ENCODE measurements at places on chromosomes 2 and 18. TPM values are rescaled to one million over a fixed set of nuclear protein-coding genes. Genes with fewer than 3 reads are reported as not detected.
A peak's percentile ranks its signal among the peaks of the same experiment; 100 is the strongest.

DNA sequence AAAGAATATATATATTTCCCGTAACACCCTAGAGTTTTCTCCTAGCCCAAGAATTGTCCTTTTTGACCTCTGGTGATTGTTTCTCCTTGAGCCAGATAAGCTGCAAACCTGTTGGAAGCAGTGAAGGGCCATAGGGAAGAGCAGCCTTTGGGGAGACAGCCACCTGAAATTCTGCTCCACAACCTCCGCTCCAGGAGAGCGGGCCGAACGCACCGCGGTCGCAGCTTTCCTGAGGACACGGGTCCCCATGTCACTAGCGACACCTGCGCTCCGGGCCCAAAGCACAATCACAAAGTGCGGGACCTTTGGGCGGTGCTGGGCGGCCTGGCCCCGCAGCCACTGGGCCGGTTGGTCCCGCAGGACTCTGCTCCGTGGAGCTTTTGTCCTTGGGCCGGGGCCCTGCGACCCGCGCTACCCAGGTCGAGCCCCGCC lies 557 bp upstream of the DSG2 start:
- DNase-seq, result no peak
- no peak overlapping the region for H3K4me3 ChIP-seq

DNA sequence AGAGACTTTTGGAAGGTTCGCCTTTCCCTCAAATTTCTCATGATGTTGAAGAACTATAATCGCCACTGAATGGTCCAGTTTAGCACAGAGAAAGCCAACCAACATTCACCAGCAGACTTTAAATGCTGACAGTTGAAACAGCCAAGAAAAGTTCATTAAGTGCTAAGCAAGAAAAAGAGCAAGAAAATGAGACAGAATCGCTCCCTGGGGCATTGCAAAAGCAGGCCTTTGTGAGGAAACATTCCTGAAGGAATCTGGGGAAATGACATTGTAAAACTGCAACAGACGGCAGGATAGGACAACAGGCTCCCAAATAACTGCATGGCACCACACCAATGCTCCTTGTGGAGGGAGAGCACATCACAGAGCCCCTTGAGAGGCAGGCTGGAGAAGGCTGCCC lies 269.3 kb upstream of the ID2 start:
- no peak overlapping the region for H3K4me3 ChIP-seq
- no peak overlapping the region for H3K27ac ChIP-seq
- no peaks in the 10 kb centered on the region for H3K36me3 ChIP-seq

- H3K36me3 ChIP-seq, result no peaks in the 10 kb centered on the region
- no peak overlapping the region for H3K27ac ChIP-seq
- no peak overlapping the region for H3K4me3 ChIP-seq
- no peaks in the 10 kb centered on the region for H3K4me1 ChIP-seq
- DNase-seq, result no peak
Measured at GRCh38 chr2:4803396-4803795, 888.8 kb upstream of the SOX11 start.

Gene SCTR
- total RNA-seq, result not detected

DNA sequence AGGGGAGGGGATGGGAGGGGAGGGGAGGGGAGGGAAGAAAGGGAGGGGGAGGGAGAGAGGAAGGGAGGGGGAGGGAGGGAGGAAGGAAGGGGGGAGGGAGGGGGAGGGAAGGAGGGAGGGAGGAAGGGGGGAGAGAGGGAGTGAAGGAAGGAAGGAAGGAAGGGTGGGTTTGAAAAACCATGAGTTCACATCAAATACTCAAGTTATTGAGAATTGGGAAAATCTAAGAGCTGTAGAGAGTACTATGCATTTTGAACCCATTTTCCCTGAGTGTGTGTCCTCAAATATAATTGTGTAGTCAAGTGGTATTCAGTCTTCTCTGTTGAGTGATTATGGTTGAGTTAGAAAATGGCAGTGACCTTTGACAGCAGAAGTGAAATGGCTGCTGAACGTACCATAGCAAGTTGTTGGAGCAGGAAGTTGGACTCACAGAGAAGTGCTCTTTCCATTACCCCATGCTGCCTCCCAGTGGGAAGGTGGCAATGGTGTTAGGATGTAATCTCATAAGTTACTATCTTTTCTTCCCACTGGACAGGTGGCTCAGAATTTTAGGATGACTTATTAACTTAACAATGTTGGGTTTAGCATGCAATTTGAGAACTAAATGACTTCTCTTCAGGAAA lies 214.6 kb downstream of the SETBP1 start:
- no peak overlapping the region for H3K4me3 ChIP-seq
- H3K4me1 ChIP-seq, result peaks cover 41% of the 10 kb centered on the region
- peak overlapping the region; percentile 53 for H3K27ac ChIP-seq
- peaks cover 14% of the 10 kb centered on the region for H3K36me3 ChIP-seq
- DNase-seq, result peak; percentile 73

GRCh38 chr2:202249521-202250253 lies 11.3 kb upstream of the SUMO1 start:
- peaks cover 7% of the 10 kb centered on the region for H3K4me1 ChIP-seq
- peaks cover 2% of the 10 kb centered on the region for H3K27me3 ChIP-seq
- no peak overlapping the region for H3K27ac ChIP-seq

GRCh38 chr2:129092956-129093355 lies 774.3 kb upstream of the HS6ST1 start:
- no peaks in the 10 kb centered on the region for H3K36me3 ChIP-seq
- no peak overlapping the region for H3K27ac ChIP-seq
- H3K4me1 ChIP-seq, result no peaks in the 10 kb centered on the region
- H3K27me3 ChIP-seq, result peaks cover 3% of the 10 kb centered on the region
- no peak for DNase-seq
- H3K4me3 ChIP-seq, result no peak overlapping the region

Gene THSD7B
- total RNA-seq, result not detected

GRCh38 chr2:75087736-75088135 lies 111.6 kb downstream of the TACR1 start:
- H3K4me3 ChIP-seq, result no peak overlapping the region
- no peaks in the 10 kb centered on the region for H3K4me1 ChIP-seq
- no peaks in the 10 kb centered on the region for H3K27me3 ChIP-seq

- H3K4me3 ChIP-seq, result no peak overlapping the region
- no peaks in the 10 kb centered on the region for H3K27me3 ChIP-seq
- no peaks in the 10 kb centered on the region for H3K4me1 ChIP-seq
- no peak overlapping the region for H3K27ac ChIP-seq
- no peaks in the 10 kb centered on the region for H3K36me3 ChIP-seq
Measured at GRCh38 chr2:1415501-1415900, 2.2 kb downstream of the TPO start.

Gene ZSWIM2
- total RNA-seq, result not detected

DNA sequence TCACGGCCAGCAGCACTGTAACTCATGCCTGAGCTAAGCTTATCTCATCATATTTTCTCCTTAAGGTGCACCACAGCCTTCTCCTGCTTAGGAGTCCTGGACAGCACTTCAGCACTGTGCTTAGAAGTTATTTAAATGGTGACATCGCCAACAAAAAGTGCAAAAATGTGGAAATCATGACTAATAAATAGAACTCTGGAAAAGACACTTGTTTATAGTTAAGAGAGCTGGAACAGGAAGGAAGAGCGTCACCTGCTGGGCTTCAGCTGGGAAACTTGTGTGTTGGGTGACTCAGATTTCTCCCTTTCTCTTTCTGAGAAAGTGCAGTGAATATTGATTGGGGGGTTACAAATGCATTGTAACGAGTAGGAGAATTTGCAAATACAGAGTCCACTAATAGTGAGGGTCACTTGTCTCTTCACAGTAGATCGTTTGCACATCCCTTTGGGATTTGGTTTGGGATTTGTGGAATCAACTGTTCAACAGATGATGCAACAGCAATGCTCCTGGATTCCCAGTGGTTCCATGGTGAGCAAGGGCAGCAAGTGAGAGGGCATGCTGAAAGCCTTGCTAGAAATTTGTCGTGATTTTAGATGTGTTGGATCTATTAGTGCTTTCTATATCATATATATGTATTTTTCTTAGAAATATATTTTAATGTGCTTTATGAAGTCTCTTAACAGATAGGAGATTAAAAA lies 84.2 kb downstream of the DOK6 start:
- H3K27me3 ChIP-seq, result no peaks in the 10 kb centered on the region
- H3K4me1 ChIP-seq, result no peaks in the 10 kb centered on the region
- H3K27ac ChIP-seq, result no peak overlapping the region
- H3K4me3 ChIP-seq, result no peak overlapping the region

DNA sequence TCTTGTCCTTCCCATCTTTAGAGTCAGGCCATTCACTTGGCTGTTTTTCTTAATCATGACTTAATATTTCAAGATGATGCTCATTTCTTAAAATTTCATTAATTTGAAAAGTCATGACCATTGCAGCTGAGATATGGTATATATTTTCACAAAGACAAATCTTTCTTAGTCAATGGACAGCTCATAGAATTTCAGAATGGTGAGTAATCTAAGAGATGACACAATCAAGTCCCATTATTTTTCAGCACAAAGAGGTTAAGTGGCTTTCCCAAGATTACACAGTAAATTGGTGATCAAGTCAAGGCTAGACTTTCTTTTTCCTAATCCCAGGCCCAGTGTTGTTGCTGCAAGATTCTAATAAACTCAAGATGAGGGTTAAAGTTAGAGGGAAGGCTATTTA lies 34.4 kb upstream of the NT5C1B start:
- no peak overlapping the region for H3K4me3 ChIP-seq
- H3K4me1 ChIP-seq, result no peaks in the 10 kb centered on the region
- no peaks in the 10 kb centered on the region for H3K36me3 ChIP-seq
- H3K27ac ChIP-seq, result no peak overlapping the region
- H3K27me3 ChIP-seq, result no peaks in the 10 kb centered on the region
- no peak for DNase-seq
